ENCODE measurements at places on chromosomes 3 and 15.
A peak's percentile ranks its signal among the peaks of the same experiment; 100 is the strongest.

DNA sequence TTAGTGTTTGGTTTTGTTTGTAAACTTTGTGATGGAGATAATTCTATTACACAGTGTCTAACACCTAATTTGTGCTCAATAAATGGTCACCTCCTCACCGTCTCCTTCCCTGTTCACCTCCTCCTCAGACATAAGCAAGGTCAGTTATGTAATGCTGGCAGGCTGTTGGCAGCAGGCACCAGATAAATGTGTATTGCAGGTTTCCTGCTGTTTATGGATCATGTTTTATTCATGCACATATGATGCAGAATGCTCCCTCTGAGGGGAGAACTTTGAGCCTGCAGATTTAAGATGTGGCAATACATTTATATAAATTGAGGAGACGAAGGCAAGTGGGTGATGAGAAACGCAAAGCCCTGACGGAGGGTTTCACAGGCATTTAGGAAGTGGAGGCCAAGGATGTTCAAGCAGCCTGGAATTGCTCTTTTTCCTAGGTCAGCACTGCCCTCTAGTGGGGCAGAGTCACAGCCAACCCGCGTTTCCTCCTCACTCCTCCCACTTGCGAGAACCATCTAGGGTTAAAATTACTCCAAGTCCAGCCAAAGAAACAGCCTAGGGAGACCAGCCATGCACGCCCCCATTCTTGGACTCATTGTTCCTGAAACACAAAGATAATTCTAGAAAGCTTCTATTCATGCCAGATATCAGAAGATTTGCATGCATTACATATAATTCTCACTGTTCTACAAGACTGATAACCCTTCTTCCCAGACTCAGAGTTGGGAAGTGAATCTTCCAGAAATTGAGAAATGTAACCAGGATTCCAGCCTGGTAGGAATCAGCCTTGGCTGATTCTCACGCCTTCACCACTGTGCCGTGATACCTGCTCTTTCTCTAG, 228.7 kb downstream of the SLCO3A1 start:
- DNase-seq = peak; percentile 83
- H3K4me1 ChIP-seq = peaks cover under 1% of the 10 kb centered on the region
- H3K27me3 ChIP-seq = no peaks in the 10 kb centered on the region
- no peak overlapping the region for H3K27ac ChIP-seq
- H3K36me3 ChIP-seq = no peaks in the 10 kb centered on the region

DNA sequence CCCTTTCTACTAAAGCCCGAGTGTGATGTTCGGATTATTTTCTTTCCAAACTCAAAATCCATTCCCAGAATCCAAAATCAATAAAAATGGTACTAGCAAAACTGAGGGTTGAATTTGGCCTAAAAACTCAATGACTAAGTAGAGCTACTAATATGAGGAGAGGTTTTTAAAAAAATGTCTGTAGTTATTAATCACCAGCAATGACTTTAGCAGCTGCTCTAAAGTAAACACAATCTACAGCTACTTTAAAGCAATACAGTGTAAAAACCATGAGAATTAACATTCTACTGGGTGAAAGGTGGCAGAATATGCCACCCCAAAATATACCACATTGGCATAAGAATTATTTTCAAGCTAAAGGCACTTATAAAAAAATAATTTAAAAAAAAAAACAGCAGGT, 23.5 kb downstream of the FHIT start:
- no peak overlapping the region for H3K27ac ChIP-seq
- no peaks in the 10 kb centered on the region for H3K27me3 ChIP-seq
- no peaks in the 10 kb centered on the region for H3K4me1 ChIP-seq
- H3K36me3 ChIP-seq = no peaks in the 10 kb centered on the region
- no peak overlapping the region for H3K4me3 ChIP-seq

DNA sequence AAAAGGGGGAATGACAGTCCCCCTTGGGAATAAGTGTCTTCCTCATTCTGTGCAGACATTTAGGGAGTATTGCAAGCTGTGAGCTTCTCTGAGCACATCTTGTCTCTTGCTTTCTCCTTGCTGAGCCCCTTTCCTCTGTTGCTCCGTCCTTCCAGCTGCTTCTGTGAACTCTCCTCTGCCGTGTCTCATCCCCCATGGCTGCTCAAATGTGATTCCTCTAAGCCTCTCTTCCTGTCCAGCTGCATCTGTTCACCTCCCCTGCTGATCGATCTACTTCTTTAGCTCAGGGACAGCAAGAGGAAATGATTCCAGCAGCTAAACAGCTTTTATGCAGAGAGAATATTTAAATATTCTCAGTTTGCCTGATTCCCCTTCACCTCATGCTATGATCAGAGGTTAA, 328.0 kb upstream of the DNAJC19 start:
- no peaks in the 10 kb centered on the region for H3K4me1 ChIP-seq
- H3K36me3 ChIP-seq = no peaks in the 10 kb centered on the region
- no peak overlapping the region for H3K4me3 ChIP-seq
- DNase-seq = no peak
- no peak overlapping the region for H3K27ac ChIP-seq

GRCh38 chr3:191499307-191500080, 38.5 kb downstream of the PYDC2 start:
- H3K27ac ChIP-seq = no peak overlapping the region
- no peaks in the 10 kb centered on the region for H3K4me1 ChIP-seq
- no peaks in the 10 kb centered on the region for H3K27me3 ChIP-seq
- no peak overlapping the region for H3K4me3 ChIP-seq
- H3K36me3 ChIP-seq = no peaks in the 10 kb centered on the region
- DNase-seq = no peak

DNA sequence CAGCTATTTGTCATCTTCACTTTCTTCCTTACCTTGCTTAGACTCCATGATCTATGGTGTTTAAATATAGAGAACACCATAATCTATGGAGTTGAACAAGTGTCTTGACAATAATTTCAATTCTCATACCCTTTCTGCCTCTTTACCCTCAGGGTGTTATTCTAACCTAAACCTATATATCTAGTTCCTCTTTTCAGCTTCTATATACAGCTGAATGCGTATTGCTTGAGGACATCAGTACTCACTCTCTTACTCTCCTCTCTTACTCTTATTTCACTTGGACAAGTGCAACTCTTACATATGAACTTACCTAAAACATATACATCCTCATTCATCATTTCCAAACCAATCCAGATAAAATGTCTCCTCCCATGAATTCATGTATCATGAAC, 187.1 kb downstream of the RAP2B start:
- H3K36me3 ChIP-seq = no peaks in the 10 kb centered on the region
- no peak overlapping the region for H3K4me3 ChIP-seq
- H3K27ac ChIP-seq = no peak overlapping the region

GRCh38 chr3:45098310-45098709, 47.9 kb downstream of the CDCP1 start:
- H3K27ac ChIP-seq = no peak overlapping the region
- DNase-seq = no peak
- H3K4me3 ChIP-seq = no peak overlapping the region
- no peaks in the 10 kb centered on the region for H3K36me3 ChIP-seq

DNA sequence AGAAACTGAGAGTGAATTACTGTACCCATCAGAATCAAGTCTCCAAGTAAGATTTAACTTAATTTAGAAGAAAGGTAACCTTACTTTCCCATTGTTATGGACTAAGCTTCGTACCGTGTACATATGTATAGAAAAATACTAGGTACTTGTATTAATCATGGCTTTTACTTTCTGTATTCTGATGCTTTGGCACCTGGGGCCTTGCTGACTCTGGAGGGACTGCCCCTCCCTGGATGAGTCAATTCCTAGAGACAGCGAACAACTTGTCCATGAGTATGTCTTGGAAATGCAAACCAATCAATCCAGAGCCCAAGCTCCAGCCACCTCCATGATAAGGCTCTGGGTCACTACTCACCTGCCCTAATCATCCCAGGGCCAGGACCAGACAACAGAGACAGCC, 50.0 kb upstream of the DGKG start:
- no peaks in the 10 kb centered on the region for H3K27me3 ChIP-seq
- peaks cover 6% of the 10 kb centered on the region for H3K4me1 ChIP-seq
- H3K4me3 ChIP-seq = no peak overlapping the region
- H3K36me3 ChIP-seq = no peaks in the 10 kb centered on the region
- H3K27ac ChIP-seq = no peak overlapping the region

DNA sequence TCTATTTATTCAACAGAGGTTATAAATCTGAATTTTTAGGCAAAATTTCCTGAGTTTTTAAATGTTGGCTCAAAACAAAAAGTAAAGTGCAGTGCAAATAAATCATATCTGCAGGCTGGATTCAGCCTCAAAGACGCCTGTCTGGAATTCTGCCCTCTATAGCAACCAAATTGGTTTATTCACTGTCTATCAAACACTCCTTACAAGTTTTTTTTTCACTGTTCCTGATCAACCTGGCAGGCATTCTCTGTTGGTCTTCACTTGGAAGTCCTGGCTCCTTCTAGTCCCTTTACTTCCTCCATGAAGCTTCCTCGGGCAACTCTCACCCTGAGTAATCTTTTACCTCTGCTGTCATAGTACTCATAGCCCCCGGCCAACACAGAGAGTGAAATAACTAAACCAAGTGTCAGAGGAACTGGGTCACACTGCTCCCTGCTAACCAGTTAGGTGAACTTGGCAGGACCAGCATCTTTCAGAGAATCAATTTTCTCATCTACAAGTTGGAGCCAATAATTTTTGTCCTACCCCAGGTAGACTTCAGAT, 36.8 kb upstream of the TIPARP start:
- no peaks in the 10 kb centered on the region for H3K36me3 ChIP-seq
- no peak overlapping the region for H3K4me3 ChIP-seq
- no peak overlapping the region for H3K27ac ChIP-seq
- H3K27me3 ChIP-seq = no peaks in the 10 kb centered on the region
- H3K4me1 ChIP-seq = peaks cover 7% of the 10 kb centered on the region
- DNase-seq = no peak

DNA sequence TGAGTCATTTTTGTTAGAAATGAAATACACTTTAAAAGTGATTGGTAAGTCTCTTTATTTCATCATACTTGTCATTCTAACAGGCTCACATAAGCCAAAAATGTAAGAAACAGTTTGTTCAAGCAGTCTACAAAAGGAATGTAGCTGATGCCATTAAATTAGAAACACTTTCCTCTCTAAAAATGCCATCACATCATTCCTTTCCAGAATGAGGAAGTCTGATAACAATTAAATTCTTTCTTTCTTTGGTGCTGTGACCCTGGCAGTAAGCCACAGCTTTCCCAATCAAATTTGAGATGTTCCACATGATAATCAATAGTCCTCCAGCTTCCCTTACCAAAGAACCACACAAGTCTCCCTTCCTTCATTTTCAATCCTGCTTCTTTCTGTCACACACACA, 9.4 kb upstream of the P2RY1 start:
- no peak overlapping the region for H3K4me3 ChIP-seq
- H3K36me3 ChIP-seq = no peaks in the 10 kb centered on the region
- no peaks in the 10 kb centered on the region for H3K27me3 ChIP-seq
- DNase-seq = no peak
- no peaks in the 10 kb centered on the region for H3K4me1 ChIP-seq

DNA sequence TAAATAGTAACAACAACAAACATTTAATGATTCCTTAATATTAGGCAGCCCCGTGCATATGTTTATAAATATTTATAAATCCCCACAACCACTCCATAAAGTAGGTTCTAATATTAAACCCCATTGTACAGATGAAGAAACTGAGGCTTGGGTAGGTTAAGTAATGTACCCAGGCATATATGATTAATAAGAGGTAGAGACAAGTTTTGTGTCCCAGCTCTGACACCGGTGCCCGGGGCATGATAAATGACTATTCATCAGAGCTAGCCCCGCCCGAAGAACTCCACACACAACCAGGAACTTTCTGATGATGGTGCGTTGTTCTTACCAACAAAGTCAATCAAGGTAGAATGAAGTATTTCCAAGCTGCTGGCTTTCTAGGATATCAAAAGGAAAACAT, 19.4 kb downstream of the CDCP1 start:
- no peaks in the 10 kb centered on the region for H3K4me1 ChIP-seq
- no peak overlapping the region for H3K27ac ChIP-seq
- no peaks in the 10 kb centered on the region for H3K36me3 ChIP-seq
- no peak overlapping the region for H3K4me3 ChIP-seq
- no peaks in the 10 kb centered on the region for H3K27me3 ChIP-seq

- H3K27me3 ChIP-seq = no peaks in the 10 kb centered on the region
- no peaks in the 10 kb centered on the region for H3K4me1 ChIP-seq
Observed at GRCh38 chr15:77430213-77430612, 9.5 kb downstream of the HMG20A start.

GRCh38 chr3:172698631-172699030, 12.2 kb downstream of the NCEH1 start:
- H3K27ac ChIP-seq = no peak overlapping the region
- H3K36me3 ChIP-seq = no peaks in the 10 kb centered on the region
- no peaks in the 10 kb centered on the region for H3K27me3 ChIP-seq
- no peak overlapping the region for H3K4me3 ChIP-seq

GRCh38 chr15:98943051-98943508, 64.5 kb downstream of the PGPEP1L start:
- no peak overlapping the region for H3K27ac ChIP-seq
- no peak overlapping the region for H3K4me3 ChIP-seq
- H3K36me3 ChIP-seq = no peaks in the 10 kb centered on the region
- H3K4me1 ChIP-seq = no peaks in the 10 kb centered on the region
- no peak for DNase-seq
- H3K27me3 ChIP-seq = no peaks in the 10 kb centered on the region

Data from Karpas-422 (cell line).